ENCODE measurements at places on chromosomes 16 and 17.
A peak's percentile ranks its signal among the peaks of the same experiment; 100 is the strongest.

DNA sequence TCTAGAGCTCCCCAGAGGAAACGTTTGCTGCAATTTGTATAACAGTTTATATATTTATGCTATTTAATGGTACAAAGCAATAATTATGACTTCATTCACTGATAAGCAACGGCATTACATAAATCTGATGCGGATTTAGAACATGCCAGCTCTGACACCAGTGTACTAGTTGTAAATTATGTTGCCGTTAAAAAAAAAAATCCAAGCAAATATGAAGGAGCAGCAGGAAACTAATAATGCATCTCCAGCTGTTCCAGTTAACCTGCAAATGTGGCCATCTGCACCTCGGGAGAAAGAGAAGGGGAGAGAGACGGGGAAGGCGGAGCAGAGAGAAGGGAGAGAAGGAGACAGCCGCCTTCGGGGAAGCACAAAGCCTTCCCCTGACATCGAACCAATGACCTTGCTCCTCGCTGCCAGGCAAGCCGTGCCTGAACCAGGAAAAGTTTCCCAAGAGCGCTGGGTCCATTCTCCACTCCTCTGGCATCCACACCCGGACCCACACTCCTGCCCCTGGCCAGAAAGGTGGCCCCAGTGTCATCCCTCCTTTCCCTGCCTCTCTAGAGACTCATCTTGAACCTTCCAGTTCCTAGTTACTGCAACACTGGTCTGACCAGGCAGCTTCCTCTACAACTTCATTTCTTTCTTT is 174.8 kb downstream of the C16orf78 start:
- DNase-seq, result no peak

GRCh38 chr16:64406770-64407181 is 715.1 kb downstream of the CDH11 start:
- DNase-seq, result no peak

GRCh38 chr17:34397265-34397664 is 34.2 kb upstream of the CCL1 start:
- DNase-seq, result no peak

GRCh38 chr17:72457712-72458111 is 336.9 kb downstream of the SOX9 start:
- DNase-seq, result no peak

DNA sequence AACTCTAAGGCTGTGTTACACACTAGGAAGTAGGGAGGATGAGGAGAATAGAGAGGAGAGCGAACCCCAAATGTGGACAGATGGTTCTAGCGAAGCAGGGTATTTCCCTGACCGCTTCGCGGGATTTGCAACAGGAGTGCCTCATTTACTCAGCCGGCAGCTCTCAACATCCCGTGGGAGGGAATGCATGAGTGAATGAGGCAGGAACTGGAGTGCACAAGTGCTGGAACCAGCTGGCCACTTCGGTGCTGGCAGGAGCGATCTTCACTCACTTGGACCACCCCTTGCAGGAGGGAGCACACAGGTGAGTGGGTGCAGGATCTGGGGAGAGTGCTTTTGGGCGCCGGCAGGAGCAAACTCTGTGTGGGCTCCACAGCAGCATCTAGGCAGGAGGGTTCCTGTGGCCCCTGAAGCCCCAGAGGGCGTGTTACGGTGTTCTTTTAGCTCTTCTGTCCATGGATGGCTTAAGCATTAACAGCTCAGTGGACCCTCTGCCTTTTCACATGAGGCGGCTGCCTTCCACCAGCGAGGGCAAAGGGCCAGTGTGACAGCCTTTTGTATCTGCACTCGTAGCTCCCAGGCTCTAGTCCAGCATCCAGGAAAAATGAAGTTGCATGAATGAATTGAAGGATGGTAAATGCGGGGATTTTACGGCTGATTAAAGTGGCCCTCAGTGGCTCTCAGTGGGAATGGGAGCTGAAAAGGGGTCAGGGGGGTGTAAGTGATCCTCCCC is 17.4 kb upstream of the ZNHIT3 start:
- DNase-seq, result no peak

DNA sequence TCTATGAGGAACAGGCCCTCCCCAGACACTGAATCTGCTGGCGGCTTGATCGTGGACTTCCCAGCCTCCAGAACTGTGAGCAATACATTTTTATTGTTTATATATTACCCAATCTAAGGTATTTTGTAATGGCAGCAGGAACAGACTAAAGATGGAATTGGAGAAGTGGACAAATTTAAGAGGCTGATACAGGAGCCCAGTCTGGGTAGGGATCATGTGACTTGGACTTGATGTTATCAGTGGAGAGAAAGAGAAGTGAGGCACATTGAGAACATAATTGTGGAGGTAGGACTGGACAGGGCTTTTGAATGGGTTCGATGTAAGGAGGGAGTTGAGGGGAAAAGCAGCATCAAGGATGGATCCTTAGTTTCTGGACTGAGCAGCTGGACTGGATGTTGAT is 93.8 kb downstream of the USP31 start:
- no peak for DNase-seq

DNA sequence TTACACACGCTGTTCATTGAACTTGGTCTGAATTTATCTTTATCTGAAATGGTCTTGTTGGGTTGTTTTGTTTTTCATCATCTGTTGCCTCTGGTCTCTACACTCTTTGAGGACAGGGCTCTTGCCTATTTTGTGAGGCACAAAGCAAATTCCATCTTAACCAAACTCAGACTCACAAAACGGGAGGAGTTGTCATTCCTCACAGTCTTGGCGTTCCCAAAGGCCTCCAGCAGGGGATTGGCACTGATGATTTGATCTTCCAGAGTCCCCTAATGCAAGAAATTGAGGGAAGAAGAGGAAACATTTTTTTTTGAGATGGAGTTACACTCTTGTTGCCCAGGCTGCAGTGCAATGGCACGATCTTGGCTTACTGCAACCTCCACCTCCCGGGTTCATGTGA is 8.7 kb downstream of the MYH3 start:
- DNase-seq, result no peak

GRCh38 chr17:57084361-57084801 is 665 bp upstream of the AKAP1 start:
- DNase-seq, result no peak

DNA sequence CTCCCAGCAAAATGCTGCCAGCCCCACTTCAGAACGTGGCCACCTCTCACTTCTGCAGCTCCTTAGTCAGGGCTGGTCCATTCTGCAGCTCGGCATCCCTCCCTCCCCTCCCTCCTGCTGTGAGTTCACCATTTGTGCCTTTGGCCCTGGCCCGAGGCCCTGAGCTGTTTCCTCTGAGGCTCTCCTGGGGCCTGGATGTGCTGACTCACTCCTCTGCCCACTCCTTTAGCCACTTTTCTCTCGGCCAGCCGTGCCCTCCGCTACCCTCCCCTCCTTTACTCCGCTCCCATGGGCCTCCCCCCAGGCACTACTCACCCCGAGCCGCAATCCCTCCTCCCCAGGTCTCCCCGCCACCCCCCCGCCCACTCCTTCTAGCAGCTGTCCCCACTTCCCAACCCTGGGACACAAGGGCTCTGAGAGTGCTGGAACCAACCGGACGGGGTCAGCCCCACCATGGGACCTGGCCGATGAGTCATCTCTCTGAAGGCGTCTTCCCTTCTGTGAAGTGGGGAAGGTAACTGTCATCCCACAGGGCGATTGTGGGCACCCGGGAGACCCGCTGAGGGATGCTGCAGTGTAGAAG is 11.5 kb downstream of the KCNG4 start:
- DNase-seq, result peak; percentile 87

GRCh38 chr17:8288336-8289102 is at the start of gene RANGRF:
Gene RANGRF (plus strand): TSS chr17:8288670. CDS start chr17:8288789, 119 bp downstream.
- peak; percentile 80 for DNase-seq

DNA sequence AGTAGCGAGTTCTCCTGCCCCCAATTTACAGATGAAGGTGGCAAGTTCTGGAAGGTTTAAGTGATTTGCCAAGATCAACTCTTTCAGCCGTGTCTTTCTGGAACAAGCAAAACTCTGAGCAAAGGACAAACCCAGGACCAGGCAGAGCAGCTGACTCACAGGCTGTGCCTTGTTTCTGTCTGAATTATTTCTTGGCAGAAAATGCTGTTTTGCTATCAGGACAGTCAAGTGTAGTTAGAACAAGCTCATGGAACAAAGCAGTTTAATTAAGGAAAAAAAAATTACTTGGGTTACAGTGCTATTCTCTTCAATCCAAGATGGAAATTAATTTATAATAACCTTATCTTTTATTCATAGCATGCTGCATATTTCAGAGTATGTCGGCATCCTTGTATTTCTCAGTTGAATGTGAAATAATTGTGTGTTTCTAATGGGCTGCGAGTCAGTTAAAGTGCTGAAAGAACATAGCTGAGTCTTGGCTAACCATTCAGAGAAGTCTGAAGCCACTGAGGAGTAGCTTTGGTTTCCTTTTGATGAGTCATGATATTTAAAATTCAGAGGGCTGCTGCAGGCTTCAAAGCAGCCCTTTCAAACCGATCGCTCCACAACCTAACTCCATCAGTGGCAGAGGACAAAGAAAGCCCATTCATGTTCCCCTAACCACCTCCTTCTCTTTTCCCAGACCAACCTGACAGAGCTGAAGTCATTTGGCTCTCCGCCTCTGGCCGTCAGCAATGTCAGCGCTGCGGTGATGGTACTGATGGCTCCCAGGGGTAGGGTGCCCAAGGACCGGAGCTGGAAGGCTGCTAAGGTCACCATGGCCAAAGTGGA is 143.7 kb downstream of the ZNF18 start:
- DNase-seq, result peak; percentile 38

DNA sequence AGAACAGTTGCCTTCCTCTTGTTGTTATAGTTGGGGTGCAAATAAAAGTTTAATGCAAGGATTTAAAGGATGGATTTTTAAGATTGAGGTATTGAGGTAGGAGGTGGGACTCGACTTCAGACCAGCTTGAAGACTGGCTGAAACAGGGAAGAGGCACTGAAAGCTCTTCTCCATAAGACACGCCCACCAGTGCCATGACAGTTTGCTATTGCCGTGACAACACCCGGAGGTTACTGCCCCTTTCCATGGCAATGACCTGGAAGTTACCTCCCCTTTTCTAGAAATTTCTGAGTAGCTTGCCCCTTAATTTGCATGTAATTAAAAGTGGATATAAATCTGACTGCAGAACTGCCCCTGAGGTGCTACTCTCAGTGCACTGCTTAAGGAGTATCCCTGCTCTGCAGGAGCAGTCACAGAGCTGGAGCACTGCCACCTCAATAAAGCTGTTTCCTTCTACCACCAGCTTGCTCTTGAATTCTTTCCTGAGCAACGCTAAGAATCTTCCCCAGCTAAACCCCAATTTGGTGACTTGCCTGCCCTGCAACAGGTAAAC is 122.6 kb downstream of the SHISA6 start:
- DNase-seq, result no peak

- DNase-seq, result no peak
Observed at GRCh38 chr16:57970970-57971369, at the start of gene CNGB1. Gene CNGB1 (minus strand): TSS chr16:57971128. CDS start chr16:57967286, 3,842 bp downstream.

GRCh38 chr17:56697190-56697589 is 103.7 kb downstream of the NOG start:
- no peak for DNase-seq

GRCh38 chr16:53629607-53630312 is 73.9 kb downstream of the RPGRIP1L start:
- DNase-seq, result no peak

- no peak for DNase-seq
Observed at GRCh38 chr17:6998855-6999508, 3.1 kb downstream of the ALOX12 start.

DNA sequence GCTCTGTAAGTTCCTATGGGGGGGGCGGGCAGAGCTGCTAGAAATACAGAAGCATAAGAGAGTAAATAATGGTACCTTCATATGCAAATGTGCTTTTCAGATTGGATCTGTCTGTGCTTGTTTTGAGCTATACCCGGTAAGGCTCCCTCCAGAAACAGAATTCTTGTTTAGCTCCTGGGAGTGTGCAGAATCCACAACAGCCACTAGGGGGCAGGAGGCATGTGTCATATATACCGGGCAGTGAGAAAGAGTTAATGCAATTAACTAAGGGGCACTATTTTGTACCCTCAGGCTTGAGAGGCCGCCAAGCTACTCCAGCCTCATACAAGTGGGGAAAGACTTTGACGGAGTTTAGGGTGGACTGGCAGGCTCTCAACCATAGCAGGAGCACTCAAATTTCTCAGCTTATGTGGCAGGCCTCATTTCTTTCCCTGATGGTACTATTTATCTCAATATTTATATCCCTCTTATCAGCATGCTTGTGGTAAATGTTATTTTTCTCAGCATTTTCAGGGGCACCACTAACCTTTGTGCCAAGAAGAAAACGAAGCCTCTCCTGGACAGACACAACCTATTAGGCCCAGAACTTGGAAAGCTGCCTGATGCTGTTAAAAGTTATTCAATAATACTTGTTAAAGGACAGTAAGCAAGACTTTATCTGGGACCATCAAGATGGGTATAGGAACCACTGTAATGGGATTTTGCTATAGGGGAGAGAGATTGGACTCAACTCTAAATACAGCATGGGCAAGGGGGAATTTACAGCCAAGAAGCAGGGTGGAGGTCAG is 10.7 kb upstream of the CENPV start:
- peak; percentile 68 for DNase-seq

DNA sequence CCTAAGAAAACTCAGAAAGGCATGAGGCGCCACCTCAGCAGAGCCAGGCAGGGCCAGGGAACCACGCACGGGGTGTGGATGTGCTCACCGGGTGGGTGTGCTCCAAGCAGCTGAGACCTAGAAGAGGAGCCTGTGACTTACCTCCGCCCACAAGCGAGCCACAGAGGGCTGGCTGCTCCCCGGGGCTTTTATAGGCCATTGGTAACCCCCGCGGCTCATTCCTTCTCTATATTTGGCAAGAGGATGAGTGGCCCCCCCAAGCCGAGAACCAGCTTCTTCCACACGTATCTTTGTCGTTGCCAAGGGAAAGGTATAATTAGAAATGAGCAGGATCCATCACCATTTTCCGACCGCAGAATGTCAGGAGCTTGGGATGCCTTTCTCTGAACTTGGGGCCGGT is at the start of gene MYH3:
Gene MYH3 (minus strand): TSS at position 162 of the 400 bp plus-strand sequence. CDS start 2,245 bp downstream, outside the sequence.
- DNase-seq, result no peak

- no peak for DNase-seq
Observed at GRCh38 chr17:80130992-80131391, 15.9 kb downstream of the EIF4A3 start.

DNA sequence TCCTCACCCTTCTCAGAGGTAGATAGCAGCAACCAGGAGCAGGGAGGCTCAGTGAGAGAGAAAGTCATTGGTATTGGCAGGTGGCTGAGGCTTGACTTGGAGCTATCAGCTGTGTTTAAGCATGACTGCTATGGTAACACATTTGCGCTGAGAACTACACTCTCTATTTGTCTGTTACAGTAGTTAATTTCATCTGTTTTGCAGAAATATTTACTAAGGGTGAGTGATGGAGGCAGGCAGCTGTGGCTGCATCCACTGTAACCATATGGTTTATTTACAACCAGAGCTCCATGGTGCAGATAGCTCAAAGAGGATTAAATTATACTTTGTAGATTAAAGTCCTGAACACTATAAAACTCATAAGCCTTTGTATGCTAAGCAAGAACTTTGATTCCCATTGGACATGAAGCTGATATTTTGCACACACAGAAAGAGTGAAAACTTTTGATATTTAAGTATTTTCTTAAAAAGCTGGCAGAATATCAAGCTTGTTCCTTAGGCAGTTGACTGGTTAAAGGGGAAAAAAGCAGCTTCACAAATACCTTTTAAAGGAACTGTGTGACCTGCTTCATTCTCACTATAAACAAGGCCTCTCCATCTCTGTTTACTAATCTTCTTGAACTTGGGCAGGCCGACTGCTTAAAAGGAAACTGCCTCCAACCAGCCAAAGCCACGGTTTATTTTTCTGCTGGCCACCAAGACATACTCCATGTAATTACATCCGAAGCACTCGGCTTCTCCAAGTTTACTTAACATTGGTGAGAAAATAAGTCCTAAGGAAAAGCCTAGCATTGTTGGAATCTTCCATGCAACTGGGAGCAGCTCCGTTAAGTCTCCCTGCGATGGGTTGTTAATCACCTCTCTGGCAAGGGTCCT is 299.8 kb upstream of the ZFHX3 start:
- DNase-seq, result no peak

GRCh38 chr16:19287241-19287640 is 1.7 kb downstream of the CLEC19A start:
- no peak for DNase-seq
